ENCODE measurements at places on chromosomes 1 and 21. TPM values are rescaled to one million over a fixed set of nuclear protein-coding genes. Genes with fewer than 3 reads are reported as not detected.

DNA sequence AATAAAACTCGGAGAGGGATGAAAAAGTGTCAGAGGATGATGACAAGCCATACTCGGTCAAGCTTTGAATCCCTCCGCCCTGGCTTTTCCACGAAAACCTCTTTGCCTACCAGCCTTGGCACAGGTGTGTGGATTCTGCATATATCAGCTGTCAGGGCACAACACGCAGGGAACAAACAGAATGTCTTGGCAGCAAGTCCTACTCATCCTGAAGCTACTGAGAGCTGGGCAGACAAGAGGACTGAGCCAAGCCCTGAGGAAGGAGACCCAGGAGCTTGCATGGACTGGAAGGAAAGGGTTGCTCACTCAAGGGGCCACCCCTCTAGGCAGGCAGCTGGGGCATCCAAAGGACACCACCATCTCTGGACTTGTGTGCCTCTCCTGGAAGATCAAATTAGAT lies 132.4 kb downstream of the HMGB4 start:
- no peak for DNase-seq

DNA sequence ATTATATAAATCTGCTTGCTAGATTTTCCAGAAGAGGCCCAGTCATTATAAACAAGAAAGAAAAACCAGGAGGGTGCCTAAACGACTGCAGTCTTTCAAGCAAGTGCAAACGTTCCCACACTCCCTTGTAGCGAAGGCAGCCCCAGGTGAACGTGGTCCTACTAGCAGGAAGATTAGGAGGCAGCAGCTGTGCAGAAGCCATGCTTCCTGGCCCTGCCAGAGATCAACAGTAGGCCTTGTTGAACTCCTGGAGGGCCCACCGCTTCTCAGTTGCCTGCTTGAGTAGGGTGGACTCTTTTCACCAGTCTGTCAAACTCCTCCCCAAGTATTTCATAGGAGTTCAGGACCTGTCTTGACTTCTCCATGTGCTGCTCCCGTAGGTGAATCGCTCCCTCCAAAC lies 163.0 kb upstream of the GORAB start:
- DNase-seq: no peak

DNA sequence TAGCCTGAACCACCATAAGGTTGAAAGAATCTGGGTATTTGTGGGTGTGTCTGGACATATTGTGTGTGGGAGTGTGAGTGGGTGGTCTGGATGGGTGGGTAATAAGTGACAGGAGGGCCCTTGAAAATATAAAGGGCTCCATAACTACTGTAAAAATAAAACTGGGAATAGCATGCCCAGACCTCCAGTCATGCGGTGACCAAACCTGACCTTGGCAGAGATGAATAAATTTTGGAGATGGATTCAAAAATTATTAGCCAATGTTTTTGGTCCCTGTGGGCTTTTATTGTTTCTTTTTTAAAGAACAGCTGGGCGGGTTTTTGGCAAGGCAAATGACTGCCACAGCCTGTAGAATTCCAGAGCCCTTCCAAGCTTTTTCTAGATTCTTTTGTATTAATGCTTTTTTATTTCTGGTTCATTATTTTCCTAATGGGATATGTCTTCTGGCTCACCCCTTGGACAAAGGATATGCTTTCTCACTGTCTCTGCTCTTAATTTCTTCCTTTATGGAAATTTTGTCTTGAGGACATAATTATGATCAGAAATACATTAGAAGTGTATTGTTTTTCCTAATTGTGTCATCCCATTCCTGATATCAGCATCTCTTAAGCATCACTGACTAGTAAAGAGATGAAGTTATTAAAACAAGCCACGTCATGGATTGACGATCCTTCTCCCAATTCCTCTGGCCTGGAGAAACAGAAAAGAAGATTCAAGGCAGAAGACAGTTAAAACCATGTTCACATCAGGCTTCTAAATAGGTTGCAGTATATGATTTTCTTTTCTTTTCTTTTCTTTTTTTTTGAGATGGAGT lies 69.5 kb downstream of the NTMT2 start:
- no peak for DNase-seq

DNA sequence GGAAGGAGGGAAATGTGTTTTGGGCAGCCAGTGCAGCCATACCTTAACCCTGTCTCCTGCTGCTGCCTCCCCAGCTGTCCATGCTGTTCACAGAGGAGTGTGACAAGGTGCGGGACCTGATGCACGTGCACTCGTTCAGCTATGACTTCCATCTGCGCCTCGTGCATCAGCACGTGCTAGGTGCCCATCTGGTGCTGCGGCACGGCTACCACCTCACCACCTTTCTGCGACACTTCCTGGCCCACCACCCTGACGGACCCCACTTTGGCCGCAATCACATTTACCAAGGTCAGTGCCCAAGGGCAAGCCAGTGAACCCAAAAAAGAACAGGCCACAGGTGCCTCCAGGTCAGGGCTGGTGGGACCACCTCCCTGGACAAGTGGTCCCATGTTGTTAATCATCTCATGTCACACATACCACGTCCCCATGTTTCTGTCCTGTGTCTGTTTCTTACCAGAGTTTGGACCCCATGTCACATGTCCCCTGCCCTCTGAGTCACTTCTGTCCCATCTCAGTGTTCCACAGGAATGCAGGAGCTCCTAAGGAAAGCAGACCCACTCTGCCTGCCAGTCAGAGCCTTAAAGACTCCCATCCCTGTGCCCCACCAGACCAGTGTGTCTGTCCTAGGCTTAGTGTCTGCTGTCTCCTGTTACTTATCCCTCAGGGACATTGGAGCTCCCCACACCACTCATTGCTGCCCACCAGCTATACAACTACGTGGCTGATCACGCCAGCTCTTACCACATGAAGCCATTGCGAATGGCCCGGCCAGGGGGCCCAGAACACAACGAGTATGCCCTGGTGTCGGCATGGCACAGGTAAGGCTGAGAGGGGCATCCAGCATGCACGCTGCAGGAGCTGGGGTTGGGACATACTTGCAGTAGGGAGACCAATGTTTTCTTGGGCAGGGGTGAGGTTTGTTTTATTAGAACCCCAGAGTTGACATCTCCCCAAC lies 6.6 kb downstream of the HYI start:
- no peak for DNase-seq

DNA sequence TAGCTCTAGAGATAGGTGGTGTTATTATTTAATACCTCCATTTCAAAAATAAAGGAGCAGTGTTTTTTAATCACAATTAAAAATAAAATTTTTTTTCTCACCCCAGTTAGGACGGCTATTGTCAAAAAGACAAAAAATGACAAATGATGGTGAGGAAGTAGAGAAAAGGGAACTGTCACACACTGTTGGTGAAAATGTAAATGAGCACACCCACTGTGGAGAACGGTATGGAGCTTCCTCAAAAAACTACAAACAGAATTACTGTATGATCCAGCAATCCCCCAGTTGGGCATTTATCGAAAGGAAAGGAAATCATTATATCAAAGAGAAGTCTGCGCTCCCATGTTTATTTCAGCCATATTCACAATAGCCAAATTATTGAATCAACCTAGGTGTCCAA lies 148.7 kb upstream of the NR5A2 start:
- no peak for DNase-seq

GRCh38 chr1:2415337-2415736 lies 3.0 kb upstream of the PEX10 start:
- DNase-seq: no peak

DNA sequence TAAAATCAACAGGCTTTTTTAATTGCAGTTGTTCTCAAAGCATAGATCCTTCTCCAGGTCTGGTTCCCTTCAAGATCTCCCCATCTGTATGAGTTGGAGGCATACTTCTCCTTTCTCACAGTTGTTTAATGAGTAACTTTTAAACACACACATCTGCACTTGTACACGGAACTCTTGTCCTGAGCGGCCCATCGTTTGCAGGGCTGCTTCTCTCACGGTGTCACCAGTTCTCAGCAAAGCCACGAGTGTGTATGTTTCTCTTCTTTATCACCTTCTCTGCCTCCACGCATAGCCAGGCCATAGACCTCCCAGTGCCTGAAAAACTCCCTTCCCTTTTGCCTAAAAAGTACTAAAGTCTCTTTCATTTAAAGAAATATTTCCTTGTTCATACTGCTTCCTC lies 68.7 kb upstream of the ROR1 start:
- DNase-seq: no peak

- no peak for DNase-seq
Measured at GRCh38 chr21:35042836-35043235, 6.3 kb downstream of the RUNX1 start.

- DNase-seq: no peak
Measured at GRCh38 chr1:156658496-156658895, 16.6 kb downstream of the BCAN start.

- DNase-seq: no peak
Measured at GRCh38 chr1:178488393-178488792, 8.4 kb downstream of the CLEC20A start.

FCRLB gene
- 0.36 TPM for total RNA-seq

MPL gene
- total RNA-seq: 6.2 TPM

DYRK3 gene
- total RNA-seq: 3.2 TPM

OR2T29 gene
- total RNA-seq: not detected

SYTL1 gene
- total RNA-seq: 1.3 TPM
